ENCODE measurements at places on chromosomes 3 and 15.

DNA sequence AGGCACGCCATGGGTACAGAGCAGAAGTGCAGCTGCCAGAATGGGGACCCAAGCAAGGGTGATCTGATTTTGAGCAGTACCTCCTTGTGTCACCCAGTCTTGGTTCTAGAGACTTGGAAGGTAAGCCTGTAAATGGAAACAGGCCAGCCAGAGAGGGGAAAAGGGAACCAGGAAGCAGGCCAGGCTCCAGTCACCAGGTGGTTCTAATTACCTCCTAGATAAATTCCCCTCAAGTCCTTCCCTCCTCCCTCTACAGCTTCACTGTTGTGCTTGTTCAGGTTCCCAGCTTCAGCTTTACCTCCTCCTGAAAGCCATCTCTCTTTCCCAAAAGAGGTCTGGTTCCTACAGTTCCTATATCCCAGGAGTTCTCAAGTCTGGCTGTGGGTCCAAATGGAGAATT lies 58.8 kb upstream of the SLC7A14 start:
- DNase-seq: no peak

- peak; percentile 62 for DNase-seq
Measured at GRCh38 chr3:47420511-47421484, 40.0 kb downstream of the PTPN23 start.

GRCh38 chr3:153979418-153980251 lies 141.6 kb upstream of the ARHGEF26 start:
- DNase-seq: no peak

DNA sequence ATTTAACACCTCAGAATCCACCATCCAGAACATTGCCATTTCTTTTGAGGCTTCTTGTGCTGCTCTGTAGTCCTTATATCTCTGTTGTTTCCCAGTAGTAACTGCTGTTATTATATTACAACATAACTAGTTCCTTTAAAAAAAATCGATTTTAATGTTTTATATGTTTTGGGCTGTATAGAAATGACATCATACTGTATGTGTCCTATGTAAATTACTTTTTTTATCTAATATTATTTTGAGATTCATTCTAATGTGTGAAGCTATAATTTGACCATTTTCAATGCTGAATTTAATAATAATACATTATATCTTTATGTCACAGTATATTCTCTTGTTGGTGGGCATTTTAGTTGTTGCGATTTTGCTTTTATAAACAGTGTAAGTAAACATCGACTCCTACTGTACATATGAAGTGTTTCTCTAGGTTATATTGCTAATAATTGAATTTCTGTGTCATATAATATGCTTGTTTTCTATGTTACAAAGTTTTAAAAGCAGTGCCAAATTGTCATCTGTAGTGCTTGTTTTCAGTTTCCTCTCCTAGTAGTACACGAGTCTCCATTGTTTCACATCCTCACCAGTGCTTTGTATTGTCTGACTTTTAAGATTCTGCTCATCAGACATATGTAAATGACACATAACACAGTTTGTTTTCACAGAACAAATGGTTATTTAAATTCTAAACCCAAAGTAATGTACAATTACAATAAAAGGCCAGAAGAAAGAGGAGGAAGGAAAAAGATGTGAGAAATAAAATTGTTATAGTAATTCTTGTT lies 172.0 kb upstream of the LRRFIP2 start:
- DNase-seq: no peak

DNA sequence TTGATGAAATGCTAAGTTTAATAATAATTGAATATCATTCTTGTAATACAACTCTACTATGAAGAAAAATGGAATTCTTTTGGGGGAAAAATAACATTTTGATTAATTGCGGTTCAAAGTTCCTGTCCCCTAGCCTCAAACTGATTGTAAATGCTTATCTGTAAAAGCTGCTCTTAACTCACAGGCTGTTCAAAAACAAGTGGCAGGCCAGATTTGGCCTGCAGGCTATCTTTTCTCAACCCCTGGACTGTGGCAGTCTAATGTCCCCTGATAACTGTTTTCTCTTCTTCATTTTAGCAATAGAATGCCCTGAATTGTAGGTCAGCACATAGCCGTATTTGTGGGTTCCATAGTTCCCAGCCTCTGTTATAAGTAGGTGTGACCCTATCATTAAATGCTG lies 23.5 kb upstream of the SAMMSON start:
- no peak for DNase-seq
